ENCODE measurements at places on chromosomes 13 and 19. TPM values are rescaled to one million over a fixed set of nuclear protein-coding genes. Genes with fewer than 3 reads are reported as not detected.

Gene SLC25A41
- total RNA-seq: not detected

Gene LRRC63
- total RNA-seq: 0.79 TPM

Gene ZNF66
- 11.0 TPM for total RNA-seq

Gene CPB2
- total RNA-seq: not detected

Gene PTGER1
- 0.78 TPM for total RNA-seq

Gene HRC
- not detected for total RNA-seq

Gene FAAP24
- total RNA-seq: 4.4 TPM

Gene ZNF226
- total RNA-seq: 19.2 TPM

Gene ZNF813
- total RNA-seq: 7.1 TPM

Data from activated naive CD4-positive, alpha-beta T cell treated with anti-CD3 and anti-CD28 coated beads, Interleukin-2, amount 10 ng/mL, durations not matched to agents 5 hours and 36 hours (primary cell).